ENCODE measurements at places on chromosomes 3 and 15.

DNA sequence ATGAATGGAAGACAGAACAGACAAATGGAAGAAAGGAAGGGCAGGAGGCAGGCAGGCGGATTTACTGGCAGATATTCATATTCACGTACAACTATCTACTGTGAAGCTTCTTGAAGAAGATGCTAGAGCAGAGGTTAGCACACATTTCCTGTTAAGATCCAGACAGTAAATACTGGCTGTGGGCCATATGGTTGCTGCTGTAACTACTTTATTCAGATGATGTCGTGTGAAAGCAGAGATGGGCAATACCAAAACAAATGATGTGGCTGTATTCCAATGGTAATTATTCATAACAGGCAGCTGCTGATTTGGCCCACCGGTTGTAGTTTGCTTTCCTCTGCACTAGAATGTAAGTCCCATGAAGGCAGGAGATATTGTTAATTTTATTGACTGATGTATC, 115.7 kb upstream of the PRTG start:
- peak; percentile 11 for DNase-seq

DNA sequence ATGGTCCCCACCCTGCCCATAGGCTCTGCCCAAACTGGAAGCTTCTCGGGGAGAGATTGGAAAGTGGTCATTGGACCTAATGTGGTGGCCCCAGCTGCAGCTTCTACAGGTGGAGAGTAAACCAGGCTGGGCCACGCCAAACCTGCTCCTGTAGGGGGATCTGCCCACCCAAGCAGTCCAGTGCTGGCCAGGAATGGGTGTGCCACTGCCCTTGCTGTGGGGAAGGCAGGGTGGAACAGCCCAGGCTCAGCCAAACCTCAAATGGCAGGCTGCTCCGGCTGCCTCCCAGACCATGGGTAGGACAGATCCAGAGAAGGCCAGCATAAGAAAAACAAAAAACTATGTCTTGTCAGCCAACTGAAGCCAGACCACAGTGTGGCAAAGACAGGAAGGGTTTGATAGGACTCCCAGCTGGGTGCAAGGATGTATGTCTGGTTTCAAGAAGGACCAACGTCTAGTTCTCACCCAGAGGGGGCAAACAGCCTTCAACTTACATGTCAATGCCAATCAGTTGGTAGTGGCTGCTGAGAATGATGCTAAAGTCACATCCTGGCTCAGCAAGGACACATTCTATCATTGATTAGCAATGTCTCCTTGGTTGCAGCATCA, 267.3 kb downstream of the UACA start:
- no peak for DNase-seq

DNA sequence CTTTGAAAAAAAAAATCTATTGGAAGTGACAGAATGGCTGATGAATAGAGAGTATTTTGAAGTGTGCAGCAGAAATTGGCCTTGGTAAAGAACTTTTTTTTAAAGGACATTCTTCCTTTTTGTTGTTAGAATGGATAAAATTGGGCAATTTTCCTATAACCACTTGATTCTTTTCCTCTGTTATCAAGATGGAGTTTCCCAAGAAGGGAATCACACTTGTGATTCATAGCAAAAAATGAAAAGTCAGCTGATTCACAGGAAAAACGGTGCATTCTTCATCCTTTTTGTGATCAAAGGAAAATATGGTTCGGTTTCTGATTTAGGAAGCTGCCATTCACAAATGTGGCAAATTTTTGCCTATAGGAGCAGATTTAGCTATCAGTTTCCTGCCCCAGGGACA, 486.8 kb downstream of the GBE1 start:
- no peak for DNase-seq

DNA sequence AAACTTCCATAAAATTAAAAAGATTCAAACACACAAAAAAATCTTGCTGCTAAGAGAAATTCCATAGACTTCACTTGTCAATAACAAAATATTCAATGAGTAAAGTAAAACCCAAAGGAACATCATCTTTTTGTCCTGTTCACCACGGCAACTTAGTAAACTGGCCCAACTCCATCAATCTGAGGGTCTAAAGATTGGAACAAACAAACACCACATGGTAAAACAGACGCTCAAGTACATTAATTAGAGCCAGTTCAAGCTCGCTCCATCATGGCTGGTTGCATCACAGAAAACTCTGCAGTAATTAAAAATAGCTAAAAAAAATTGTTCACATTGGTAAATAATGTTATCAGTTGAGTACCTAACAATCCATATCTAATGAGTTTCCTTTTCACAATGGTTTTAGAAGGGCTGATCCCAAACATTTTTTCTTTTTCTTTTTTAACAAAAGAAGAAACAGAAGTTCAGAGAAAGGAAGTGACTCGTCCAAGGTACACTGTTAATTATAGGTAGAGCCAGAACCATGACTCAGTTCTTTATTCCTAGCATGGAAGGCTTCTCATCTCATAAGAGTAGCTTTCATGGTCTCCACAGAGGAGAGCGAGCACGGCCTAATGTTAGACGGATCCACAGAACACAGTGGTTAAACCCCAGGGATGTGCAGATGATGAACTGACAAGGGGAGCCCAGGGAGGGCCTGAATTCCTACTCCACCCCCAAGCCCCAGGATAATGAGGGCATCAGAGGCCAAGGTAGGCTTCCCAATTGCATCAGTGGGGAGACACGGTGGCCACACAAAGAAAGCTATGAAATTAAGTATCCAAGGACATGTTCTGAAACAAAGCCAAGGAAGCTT, 79.2 kb upstream of the ARHGEF3 start:
- no peak for DNase-seq

DNA sequence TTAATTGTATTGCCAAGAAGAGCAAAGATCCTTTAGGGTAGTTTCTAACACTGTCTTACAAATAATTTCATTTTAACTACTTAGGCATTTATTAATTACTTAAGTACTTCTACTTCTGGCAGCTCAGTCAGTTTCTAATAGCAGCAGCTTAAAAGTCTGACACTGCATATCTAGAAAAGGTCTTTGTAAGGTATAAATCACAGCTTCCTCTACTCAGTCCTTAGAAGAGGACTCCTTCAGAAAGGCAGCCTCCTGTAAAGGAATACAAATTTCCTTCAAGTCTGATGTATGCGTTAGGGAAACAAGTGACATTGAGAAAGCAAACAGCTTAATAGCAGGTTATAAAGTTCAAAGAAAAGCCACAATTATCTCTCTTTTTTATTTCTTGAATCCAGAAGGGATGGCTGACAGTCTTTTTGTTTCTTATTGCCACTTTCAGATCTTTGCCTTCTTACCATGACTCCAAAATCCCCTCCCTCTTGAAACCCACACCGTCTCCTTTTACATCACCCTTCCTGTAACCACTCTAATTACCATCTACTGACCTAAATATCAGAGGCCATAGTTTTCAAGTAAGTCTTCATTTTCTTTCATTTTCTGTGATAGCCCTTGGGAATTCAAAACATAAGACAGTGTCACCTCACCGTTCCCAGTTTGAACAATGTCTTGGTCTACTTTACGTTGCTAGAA, 109.5 kb downstream of the CGGBP1 start:
- no peak for DNase-seq

Data from COR-L47 (cell line).